ENCODE measurements at places on chromosomes 7 and 10.
A peak's percentile ranks its signal among the peaks of the same experiment; 100 is the strongest.

- DNase-seq, result peak; percentile 46
Observed at GRCh38 chr7:106947244-106947728, 82.2 kb downstream of the PIK3CG start.

GRCh38 chr7:27636326-27637006 is 26.2 kb downstream of the HIBADH start:
- no peak for DNase-seq

DNA sequence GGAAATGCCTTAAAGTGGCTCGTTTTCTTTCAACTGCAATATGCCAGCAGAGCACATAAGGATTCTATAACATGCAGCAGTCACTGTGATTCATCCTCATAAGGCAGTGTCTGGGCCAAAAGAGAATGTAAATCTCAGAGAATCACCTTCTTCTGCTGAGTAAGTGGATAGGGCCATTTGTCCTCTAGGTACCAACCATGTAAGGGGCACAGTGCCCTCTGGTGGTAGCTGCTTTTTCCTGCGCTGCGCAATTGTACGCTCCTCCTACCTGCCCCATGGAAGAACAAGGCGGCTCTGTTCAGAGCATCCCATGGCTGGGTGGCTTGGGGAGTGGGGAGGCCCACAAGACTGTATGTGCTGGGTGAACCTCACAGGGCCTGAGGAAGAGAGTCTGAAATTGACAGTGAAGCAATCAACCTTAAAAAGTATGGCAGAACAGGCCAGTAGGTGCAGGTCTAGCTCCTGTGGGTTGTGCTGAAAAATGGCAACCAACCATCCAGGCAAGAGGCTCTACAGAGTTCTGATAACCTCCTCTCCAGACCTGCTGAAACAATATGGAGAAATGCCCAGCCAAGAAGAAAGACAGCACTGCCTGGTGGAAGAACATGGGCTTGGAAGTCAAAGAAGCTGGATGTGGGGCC is 78.6 kb upstream of the C10orf90 start:
- DNase-seq, result peak; percentile 60

DNA sequence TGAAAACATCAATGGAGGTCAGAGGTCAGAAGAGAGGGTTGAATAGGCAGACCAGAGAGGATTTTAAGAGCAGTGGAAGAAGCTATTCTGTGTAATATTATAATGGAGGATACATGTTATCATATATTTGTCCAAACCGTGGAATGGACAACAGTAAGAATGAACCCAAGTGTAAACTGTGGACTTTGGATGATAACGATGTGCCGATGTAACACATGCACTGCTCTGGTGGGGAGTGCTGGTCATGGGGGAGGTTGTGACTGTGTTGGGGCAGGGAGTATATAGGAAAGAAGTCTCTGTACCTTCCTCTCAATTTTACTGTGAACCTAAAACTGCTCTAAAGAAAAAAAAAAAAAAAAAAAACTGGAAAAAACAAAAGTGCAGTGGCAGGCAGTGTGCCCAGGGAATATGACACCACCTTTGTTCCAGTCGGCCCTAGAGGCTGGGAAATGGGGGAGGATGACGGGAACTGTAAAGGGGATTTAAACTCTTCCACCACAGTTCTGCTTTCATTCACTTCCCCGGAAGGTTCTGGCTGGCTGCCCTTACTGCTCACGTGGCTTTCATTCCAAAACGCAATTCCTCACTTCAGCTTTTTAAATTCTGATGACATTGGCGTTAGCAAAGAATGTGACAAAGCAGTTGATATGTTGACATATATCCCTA is 113.7 kb upstream of the ANKRD1 start:
- DNase-seq, result no peak

DNA sequence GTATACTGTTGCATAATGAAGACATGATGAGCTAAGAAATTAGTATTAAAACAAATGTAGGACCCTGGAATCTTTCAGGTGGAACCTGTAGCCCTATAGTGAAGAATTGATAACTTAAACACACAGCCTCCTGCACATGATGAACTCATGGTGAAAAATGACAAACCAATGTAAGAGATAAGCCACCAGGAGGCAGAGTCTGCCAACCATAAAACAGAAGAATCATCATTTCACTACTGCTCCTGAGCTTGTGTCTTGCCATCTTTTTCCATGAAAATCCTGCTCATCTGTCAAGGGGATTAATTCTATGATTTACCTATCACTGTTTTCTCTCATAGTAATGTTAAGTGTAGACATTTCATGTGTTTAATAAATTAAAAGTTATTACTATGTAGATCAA is 363.9 kb downstream of the MALRD1 start:
- peak; percentile 0 for DNase-seq
